ENCODE measurements at places on chromosomes 5 and 9.

- no peak overlapping the region for H3K27ac ChIP-seq
- no peak overlapping the region for H3K4me3 ChIP-seq
- no peaks in the 10 kb centered on the region for H3K4me1 ChIP-seq
- DNase-seq: no peak
- no peaks in the 10 kb centered on the region for H3K36me3 ChIP-seq
- H3K27me3 ChIP-seq: no peaks in the 10 kb centered on the region
Measured at GRCh38 chr5:135233477-135233876, 165.6 kb downstream of the MACROH2A1 start.

DNA sequence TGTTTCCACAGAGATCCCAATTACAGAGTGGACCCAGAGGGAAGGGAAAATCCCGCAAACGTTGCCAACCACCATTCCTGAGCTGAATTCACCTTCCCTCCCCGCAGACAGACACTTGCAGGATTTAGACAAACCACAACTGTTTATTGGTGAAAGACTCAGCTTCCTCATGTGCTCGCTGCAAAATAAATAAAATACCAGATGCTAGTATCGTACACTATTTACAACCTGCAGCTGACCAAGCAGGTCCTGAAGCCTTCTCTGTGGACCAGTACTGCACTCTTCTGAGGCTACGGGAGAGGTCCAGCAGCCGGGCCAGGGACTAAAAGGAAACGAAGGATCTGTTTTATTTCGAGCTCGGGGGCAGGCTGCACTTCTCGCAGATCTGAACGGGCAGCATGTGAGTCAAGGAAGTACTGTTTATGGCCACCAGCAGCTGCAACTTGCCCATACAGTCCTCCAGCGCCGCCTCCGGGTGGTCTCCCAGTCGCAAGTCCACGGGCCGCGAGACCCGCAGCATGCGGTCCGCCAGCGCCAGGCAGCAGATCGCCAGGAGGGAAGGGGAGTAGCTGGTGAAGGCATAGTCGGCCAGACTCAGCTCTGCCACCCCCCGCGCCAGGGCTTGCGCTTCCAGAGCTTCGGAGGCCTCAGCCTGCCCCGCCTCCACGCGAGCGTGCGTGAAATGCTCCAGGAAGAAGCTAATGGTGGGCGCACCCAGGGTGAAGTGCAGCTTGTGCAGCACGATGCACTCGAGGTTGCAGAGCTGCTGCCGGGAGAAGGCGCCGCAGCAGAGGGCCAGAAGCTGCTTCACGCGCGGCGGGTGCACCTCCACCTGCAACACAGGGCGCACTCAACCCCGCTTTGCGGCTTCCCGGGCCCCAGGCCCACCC, 2.1 kb downstream of the CCNO start:
- H3K36me3 ChIP-seq: peaks cover 3% of the 10 kb centered on the region
- peaks cover 35% of the 10 kb centered on the region for H3K4me1 ChIP-seq
- peaks cover 76% of the 10 kb centered on the region for H3K27me3 ChIP-seq
- peak overlapping the region; percentile 82 for H3K4me3 ChIP-seq
- H3K27ac ChIP-seq: no peak overlapping the region

DNA sequence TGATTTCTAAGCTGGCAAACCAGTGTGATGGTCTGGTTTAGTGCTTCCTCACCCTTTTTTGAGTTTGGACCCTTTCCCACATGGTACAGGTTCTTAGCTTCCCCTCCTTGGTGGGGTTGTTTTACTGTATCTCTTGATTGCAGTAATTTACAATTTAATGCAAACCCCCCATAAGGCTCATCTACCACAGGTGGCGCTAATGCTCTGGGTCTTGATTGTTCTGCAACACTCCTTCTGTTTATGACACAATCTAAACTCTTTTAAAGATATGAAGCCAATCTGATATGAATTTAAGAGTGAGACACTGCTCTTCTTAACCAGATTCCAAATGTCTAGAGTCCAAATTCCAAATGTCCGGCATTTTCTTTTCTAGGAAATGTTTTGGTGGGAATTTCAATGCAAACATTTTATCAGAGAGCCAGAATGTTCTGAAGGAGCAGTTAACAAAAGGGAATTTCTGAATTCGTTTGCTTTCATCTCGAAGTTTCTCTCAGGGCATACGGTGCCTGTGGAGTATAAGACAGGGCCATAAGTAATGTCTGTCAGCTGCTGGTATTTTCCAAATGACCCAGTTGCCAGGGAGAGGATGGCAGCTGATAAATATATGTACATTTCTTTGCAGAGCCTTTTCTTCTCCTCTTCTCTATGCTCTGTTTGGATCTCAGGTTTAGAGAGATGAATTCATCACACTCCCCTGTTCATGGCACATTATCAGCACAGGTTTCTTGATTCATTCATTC, 246.8 kb downstream of the ARHGAP26 start:
- DNase-seq: no peak
- H3K27me3 ChIP-seq: no peaks in the 10 kb centered on the region
- no peak overlapping the region for H3K27ac ChIP-seq
- H3K36me3 ChIP-seq: peaks cover 41% of the 10 kb centered on the region

GRCh38 chr5:149128023-149128875, 13.0 kb upstream of the ABLIM3 start:
- H3K4me1 ChIP-seq: no peaks in the 10 kb centered on the region
- H3K27me3 ChIP-seq: peaks cover 4% of the 10 kb centered on the region
- DNase-seq: no peak
- no peak overlapping the region for H3K27ac ChIP-seq
- H3K4me3 ChIP-seq: no peak overlapping the region

DNA sequence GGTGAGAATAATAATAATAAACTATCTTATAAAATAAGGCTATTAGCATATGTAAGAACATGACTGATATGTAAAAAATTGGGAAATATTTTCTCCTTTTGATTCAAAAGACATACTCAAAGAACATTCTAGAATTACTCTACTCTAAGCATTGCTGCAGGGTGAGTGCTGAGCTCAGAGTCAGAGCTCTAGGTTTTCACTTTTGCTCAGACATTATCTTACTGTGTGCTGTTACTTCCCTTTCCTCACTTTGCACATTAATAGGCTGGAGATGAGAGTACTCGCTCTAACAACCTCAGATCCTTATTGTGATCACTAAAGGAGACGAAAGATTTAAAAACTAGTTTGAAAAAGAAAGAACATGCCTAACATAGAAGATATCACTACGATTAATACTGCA, 99.4 kb upstream of the C9orf72 start:
- H3K27ac ChIP-seq: no peak overlapping the region
- peaks cover 9% of the 10 kb centered on the region for H3K4me1 ChIP-seq
- no peaks in the 10 kb centered on the region for H3K36me3 ChIP-seq
- H3K4me3 ChIP-seq: no peak overlapping the region

- no peak for DNase-seq
- peak overlapping the region; percentile 69 for H3K4me3 ChIP-seq
- H3K4me1 ChIP-seq: peaks cover 37% of the 10 kb centered on the region
Measured at GRCh38 chr9:134390947-134391318, 64.7 kb downstream of the RXRA start.

GRCh38 chr5:81805086-81805485, 54.2 kb upstream of the SSBP2 start:
- peaks cover 9% of the 10 kb centered on the region for H3K36me3 ChIP-seq
- H3K27ac ChIP-seq: no peak overlapping the region
- H3K27me3 ChIP-seq: peaks cover 8% of the 10 kb centered on the region
- peaks cover 10% of the 10 kb centered on the region for H3K4me1 ChIP-seq
- no peak overlapping the region for H3K4me3 ChIP-seq

- H3K36me3 ChIP-seq: peaks cover 51% of the 10 kb centered on the region
- H3K4me1 ChIP-seq: peaks cover 13% of the 10 kb centered on the region
- H3K4me3 ChIP-seq: no peak overlapping the region
- DNase-seq: no peak
- H3K27me3 ChIP-seq: no peaks in the 10 kb centered on the region
Measured at GRCh38 chr9:113542741-113543140, 79.2 kb downstream of the RGS3 start.

- no peaks in the 10 kb centered on the region for H3K36me3 ChIP-seq
- H3K27ac ChIP-seq: no peak overlapping the region
- no peak overlapping the region for H3K4me3 ChIP-seq
- H3K4me1 ChIP-seq: no peaks in the 10 kb centered on the region
- no peak for DNase-seq
Measured at GRCh38 chr5:155903791-155904190, 423.2 kb upstream of the SGCD start.

GRCh38 chr5:32628049-32628844, 42.9 kb downstream of the SUB1 start:
- H3K27me3 ChIP-seq: no peaks in the 10 kb centered on the region
- H3K27ac ChIP-seq: no peak overlapping the region
- H3K36me3 ChIP-seq: no peaks in the 10 kb centered on the region
- H3K4me1 ChIP-seq: no peaks in the 10 kb centered on the region

- no peak overlapping the region for H3K4me3 ChIP-seq
- no peaks in the 10 kb centered on the region for H3K27me3 ChIP-seq
- H3K27ac ChIP-seq: no peak overlapping the region
Measured at GRCh38 chr5:173412566-173412965, 84.4 kb upstream of the STC2 start.

GRCh38 chr9:92385953-92386352, 18.4 kb downstream of the OGN start:
- no peaks in the 10 kb centered on the region for H3K27me3 ChIP-seq
- H3K4me1 ChIP-seq: peaks cover 2% of the 10 kb centered on the region
- no peak for DNase-seq

DNA sequence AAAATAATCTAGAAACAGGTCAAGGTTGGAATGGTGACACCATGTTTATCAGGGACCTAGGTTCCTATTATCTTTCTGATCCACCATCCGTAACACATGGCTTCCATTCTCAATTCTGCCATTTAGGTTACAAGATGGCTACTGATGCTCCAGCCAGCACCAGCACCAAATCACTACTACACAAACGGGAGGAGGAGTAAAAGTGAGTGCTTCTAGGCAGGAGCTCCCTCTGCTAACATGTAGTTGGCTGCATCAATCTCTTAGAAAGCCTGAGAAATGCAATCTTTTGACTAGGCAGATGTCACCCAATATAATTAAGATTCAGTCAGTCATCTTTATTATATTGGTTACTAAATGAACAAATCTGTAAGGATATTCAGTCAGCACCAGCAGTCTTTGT, 515.9 kb downstream of the RAB3C start:
- H3K4me1 ChIP-seq: peaks cover 77% of the 10 kb centered on the region
- H3K27me3 ChIP-seq: no peaks in the 10 kb centered on the region
- no peak overlapping the region for H3K4me3 ChIP-seq

- H3K4me1 ChIP-seq: peaks cover 51% of the 10 kb centered on the region
- peak overlapping the region; percentile 98 for H3K4me3 ChIP-seq
- no peak for DNase-seq
- H3K27ac ChIP-seq: peak overlapping the region; percentile 79
- no peaks in the 10 kb centered on the region for H3K27me3 ChIP-seq
Measured at GRCh38 chr5:179618923-179619554, 4.4 kb downstream of the HNRNPH1 start.

- no peak overlapping the region for H3K4me3 ChIP-seq
- H3K36me3 ChIP-seq: no peaks in the 10 kb centered on the region
- DNase-seq: no peak
- no peak overlapping the region for H3K27ac ChIP-seq
- no peaks in the 10 kb centered on the region for H3K4me1 ChIP-seq
Measured at GRCh38 chr9:124810663-124811355, 33.9 kb downstream of the OLFML2A start.

GRCh38 chr5:79241535-79241979, 5.6 kb downstream of the JMY start:
- H3K27me3 ChIP-seq: no peaks in the 10 kb centered on the region
- H3K27ac ChIP-seq: no peak overlapping the region
- no peak overlapping the region for H3K4me3 ChIP-seq
- no peak for DNase-seq
- peaks cover 3% of the 10 kb centered on the region for H3K36me3 ChIP-seq

DNA sequence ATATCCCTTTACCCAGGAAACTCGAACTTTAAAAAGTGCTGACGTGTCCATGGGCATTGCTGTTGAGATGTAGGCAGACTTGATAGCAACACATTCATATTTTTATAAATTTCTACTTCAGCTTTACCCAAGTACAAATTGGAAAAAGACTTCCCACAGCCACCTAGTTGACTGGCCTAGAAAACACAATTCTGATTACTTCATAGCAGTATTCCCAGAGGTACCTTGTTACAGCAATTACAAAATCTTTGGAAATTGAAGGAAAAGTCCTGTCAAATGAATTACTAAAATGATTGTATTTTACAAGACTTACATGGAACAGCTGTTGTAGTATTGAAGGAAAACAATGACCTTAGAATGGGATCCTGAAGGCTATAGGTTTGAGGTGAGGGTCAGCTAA, 130.7 kb upstream of the NREP start:
- no peak for DNase-seq
- no peaks in the 10 kb centered on the region for H3K4me1 ChIP-seq
- H3K27ac ChIP-seq: no peak overlapping the region
- H3K4me3 ChIP-seq: no peak overlapping the region
- no peaks in the 10 kb centered on the region for H3K27me3 ChIP-seq
- H3K36me3 ChIP-seq: no peaks in the 10 kb centered on the region

GRCh38 chr9:121463026-121463807, 36.4 kb downstream of the GGTA1 start:
- peaks cover 34% of the 10 kb centered on the region for H3K27me3 ChIP-seq
- H3K4me1 ChIP-seq: peaks cover 10% of the 10 kb centered on the region
- H3K36me3 ChIP-seq: no peaks in the 10 kb centered on the region
- H3K4me3 ChIP-seq: no peak overlapping the region
- DNase-seq: no peak
- no peak overlapping the region for H3K27ac ChIP-seq

GRCh38 chr5:139855451-139855850, 59.8 kb downstream of the PSD2 start:
- H3K4me1 ChIP-seq: no peaks in the 10 kb centered on the region
- H3K27me3 ChIP-seq: no peaks in the 10 kb centered on the region
- DNase-seq: no peak
- no peaks in the 10 kb centered on the region for H3K36me3 ChIP-seq

DNA sequence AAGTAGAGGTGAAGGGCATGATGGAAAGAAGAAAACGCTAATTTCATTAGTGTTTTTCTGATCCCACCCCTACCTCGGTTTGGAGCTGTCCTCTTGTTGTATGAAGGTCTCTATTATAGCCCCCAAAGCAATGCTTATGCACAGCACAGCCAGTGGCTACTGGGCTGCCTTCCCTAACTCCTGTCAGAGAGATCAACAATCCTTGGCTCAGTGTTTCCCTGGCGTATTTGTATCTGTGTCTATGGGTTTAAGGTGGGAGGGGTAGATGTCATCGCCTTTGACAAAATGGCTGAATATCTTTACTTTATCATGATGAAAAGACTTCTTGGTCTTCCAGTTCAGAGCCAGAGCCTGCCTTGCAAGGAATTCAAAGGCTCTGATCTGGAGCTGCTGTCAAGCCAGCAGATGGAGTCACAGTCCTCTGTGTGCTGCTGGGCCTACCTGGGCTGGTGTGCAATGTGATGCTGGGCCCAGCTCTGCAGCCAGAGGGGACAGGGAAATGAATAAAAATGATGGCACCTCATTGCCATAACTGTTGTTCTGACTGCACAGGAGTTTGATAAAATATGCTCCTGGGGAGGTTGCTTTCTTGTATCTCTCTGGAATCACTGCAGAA, 20.1 kb upstream of the HSPA9 start:
- no peak for DNase-seq
- peaks cover 39% of the 10 kb centered on the region for H3K27me3 ChIP-seq
- H3K4me3 ChIP-seq: no peak overlapping the region
- H3K4me1 ChIP-seq: no peaks in the 10 kb centered on the region
- H3K27ac ChIP-seq: no peak overlapping the region
- H3K36me3 ChIP-seq: no peaks in the 10 kb centered on the region

- peak overlapping the region; percentile 72 for H3K27ac ChIP-seq
- no peak for DNase-seq
- peak overlapping the region; percentile 70 for H3K4me3 ChIP-seq
- peaks cover 18% of the 10 kb centered on the region for H3K36me3 ChIP-seq
Measured at GRCh38 chr9:134396825-134397224, 70.6 kb downstream of the RXRA start.

- H3K4me3 ChIP-seq: no peak overlapping the region
- DNase-seq: no peak
- no peaks in the 10 kb centered on the region for H3K4me1 ChIP-seq
- H3K27ac ChIP-seq: no peak overlapping the region
Measured at GRCh38 chr5:167819406-167819805, 472.0 kb upstream of the WWC1 start.

Measured in activated T-helper 2 cell treated with anti-CD3 and anti-CD28 coated beads, Interferon-gamma antibody, Interleukin-2, Interleukin-4, amounts not matched to agents 10 μg/mL and 5 μg/mL and 100 μg/mL, durations not matched to agents 14 hours and 24 hours and 36 hours (primary cell).